ENCODE measurements at places on chromosomes 5 and 9. TPM values are rescaled to one million over a fixed set of nuclear protein-coding genes. Genes with fewer than 3 reads are reported as not detected.

Gene MUSK
- 3.7 TPM for total RNA-seq

Gene NMRK1
- total RNA-seq = 40.4 TPM

Gene HRH2
- 8.2 TPM for total RNA-seq

Gene OTP
- not detected for total RNA-seq

Gene STC2
- 4.9 TPM for total RNA-seq

All from upper lobe of right lung (tissue), 1 donor.